CD4-positive, alpha-beta T cell treated with Interleukin-1 beta for 1 hour (primary cell): ENCODE measurements at places on chromosomes 11 and 22.

DNA sequence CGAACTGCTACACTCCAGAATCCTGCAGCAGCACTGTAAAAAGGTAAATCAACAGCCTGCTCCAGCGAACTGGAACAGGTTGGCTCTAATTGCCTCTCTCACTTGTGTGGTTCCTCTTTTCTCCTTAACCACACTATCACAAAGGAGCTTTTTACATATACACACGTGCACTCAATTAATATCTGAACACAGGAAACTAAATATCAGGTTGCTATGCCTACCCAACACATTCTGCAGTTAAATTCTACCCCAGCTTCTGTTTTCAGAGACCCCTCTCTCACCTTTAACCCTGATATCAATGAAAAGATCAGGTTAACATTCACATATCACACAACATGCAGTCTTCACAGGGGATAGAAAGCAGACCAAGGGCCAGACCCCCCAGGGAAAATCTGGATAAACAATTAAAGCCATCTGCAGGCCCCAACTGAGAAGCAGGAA, 11.0 kb downstream of the RBFOX2 start:
- no peak for DNase-seq

DNA sequence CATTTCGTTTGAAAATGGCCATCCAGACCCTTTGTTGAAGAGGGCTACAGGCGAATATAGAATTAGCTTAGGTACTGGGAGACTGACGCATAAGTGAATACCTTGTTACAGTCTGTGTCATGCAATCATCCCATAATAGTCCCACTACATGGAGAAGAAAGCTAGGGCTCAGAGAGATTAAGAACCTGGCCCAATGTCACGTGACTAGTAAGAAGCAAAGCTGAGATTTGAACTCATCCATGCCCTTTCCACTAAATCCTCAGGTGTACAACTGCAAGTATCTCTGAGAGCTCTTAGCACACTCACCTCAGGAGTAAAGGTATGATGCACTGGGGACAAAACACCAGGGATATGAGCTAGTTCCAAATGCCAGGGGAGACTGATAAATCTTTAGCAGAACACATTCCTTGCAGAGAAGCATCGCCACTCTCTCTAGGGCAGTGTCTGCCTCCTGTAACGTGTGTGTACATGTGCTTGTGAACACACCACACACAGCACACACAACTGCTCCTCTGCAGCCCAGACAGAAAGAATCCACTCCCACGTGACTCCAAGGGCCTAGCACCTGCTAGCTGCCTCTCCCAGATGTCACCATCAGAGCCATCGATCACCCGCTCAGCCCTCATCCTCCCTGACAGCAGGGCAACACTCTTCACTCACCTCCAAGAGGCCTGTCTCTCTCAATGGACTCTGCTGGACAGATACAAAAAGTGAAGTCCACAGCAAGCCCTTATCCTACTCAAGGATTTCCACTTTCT, 402.8 kb downstream of the NXPE2 start:
- no peak for DNase-seq

- DNase-seq, result no peak
These were observed 319.7 kb downstream of the DDX10 start for GRCh38 chr11:108984523-108984922.

DNA sequence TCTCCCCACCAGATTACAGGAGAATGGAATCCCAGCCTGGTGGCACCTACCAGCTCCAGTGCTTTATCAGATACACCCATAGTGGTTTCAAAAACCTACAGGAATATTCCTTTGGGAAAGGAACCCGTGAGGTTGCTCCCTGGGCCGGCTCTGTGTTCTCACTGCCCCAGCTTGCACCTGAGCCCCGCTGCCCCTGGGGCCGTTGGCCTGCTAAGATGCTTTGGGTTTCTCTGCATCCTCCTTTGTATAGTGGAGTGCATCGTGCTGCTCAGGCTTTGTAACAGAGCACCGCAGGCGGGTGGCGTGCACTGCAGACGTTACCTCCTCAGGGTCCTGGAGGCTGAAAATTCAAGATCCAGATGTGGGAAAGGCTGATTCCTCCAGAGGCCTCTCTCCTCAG, 414.1 kb downstream of the BRD1 start:
- DNase-seq, result no peak

- DNase-seq, result no peak
These were observed 3.0 kb downstream of the GAS2L1 start for GRCh38 chr22:29309332-29310064.

DNA sequence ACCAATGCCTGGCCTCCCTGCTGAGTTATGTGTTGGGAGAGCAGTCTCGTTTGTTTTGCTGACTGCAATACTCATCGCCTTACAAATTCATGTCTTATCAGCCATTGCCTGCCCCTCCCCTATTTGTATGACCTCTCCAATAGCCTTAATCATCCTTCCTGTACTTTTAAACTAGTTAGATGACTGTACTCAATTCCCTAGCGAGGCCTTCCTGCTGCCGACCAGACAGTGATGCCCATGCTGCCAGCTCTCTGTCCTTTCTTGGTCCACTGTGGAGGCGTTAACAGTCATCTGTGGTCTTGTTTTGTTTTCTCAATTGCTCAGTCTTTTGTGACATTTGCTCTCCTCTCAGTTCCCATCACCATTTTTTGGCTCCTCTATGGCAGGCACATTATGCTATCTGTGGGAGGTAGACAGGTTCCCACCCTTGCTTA, 20.3 kb upstream of the YPEL1 start:
- DNase-seq, result no peak

DNA sequence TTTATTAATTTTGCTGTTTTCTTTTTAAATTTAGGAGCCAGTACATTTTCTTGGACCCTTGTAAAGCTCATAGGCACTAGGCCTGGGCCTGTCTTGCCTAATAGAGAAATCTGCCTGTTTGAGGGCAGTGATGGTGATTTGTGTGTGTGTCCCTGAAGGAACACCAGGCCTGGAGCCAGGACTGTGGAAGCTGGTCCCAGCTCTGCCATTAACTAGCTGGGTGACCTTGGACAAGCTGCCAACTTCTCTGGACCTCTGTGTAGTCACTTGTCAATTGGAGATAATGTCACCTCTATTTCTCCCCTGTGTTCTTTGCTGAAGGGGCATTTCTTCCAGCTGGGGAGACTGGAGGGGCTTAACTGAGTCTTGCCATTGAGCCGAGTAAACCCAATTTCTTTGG, 16.0 kb upstream of the FTH1 start:
- no peak for DNase-seq

DNA sequence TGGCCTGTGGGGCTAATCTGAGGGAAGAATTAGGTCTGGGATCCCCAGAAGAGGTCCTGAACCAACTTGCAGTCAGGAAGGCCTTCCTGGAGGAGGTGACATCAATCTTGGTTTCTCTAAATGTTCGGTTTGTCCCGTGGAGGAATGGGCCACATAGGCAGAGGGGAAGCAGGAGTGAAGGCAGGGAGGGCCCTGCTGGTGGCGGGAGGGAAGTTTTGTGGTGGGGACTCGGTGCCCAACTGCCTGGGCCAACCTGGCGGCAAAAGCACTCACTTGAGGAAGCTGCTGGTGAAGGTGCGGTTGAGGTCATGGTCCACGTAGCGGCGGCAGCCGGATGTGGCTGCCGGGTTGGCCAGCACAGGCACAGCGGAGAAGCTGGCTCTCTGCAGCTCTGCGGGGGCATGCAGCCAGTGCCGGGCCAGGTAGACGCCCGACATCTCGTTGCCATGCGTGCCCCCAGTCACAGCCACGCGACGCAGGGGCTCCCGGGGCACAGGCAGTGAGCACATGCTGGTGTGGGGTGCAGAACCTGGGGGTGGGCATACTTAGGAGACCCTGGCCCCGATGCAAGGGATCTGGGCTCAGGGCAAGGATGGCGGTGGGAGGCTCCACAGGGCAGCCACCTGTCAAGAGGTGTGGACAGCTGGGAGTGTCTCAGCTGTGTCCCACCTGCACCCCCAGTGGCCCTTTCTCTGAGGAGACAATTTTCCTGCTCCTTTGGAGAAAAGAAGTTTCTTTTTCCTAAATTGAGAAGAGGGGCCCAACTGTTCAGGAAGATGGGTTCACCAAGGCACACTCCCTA, 3.8 kb downstream of the ACY3 start:
- DNase-seq, result peak; percentile 71

- no peak for DNase-seq
These were observed 20.2 kb downstream of the CHST1 start for GRCh38 chr11:45644981-45645889.

GRCh38 chr11:97893612-97894011, 1127.1 kb upstream of the CNTN5 start:
- no peak for DNase-seq

DNA sequence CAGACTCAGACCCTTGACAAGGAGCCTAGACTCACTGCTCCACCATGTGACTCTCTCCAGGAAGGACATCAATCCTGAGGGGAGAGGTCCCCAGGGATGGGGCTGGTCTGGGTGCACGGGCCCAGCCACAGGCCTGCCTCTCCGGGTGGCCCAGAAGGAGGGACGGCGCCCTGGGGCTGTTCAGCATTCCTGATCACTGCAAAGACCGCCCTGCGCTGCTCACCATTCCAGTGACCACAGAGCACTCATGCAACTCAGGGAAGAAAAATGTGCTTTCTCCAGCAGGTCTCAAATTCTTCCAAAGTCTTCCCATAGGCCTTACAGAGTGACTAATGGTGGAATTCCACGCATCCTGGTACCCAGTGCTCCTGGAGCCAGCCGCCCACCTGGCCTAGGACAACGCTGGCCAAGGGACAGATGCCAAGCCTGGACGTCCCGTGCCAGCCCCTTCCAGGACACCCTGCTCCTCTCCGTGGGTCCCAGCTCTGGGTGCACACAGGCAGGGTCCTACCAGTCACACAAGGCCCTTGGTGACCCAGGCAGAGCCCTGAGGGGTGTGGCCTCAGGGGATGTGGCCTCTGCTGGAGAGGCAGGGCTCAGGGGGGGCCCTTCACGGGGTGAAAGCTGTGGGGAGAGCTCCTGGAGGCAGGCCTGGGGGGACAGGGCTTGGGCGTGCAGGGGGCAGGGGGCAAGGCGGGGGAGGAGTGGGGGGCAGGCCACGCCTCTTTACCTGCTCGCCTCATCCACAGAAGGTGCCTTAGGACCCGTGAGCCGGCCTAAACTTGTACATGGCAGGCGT, 178.8 kb downstream of the IGLL1 start:
- DNase-seq, result no peak

DNA sequence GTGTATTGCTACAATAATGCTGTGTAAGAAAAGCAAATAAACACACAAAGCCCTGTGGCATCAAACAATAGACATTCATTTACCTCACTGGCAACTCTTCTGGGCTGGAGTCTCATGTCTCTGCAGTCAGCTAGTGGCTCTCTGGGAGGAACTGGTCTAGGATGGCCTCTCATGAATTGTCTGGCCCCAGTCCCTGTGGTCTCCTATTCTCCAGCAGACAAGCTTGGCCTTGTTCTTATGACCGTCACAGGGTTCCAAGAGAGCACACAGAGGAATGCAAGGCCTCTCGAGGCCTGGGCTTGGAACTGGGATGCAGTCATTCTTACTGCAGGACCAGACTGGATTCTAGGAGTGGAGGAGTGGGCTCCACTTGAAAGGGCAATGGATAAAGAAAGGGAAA, 141.2 kb upstream of the NTM start:
- DNase-seq, result no peak

GRCh38 chr11:76512851-76513653, 68.2 kb downstream of the EMSY start:
- DNase-seq, result no peak

DNA sequence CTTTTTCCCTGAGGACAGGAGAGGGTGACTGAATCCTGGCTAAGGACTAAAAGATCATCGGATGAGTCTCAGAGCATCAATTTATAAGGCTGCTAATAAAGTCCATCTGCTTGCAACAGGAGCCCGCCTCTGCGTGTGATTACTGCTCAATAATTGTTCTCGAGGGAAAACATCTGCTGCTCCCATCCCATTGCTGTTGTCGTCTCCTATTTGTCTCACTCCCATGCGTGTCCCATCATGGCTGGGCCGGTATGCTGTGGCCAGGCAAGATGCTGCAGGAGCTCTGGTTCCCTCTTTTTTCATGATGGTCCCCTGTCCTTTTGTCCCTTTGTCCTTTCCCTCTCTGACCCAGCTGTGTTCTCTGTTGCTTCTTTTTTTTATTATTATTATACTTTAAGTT, 121.2 kb downstream of the SPATA19 start:
- no peak for DNase-seq

DNA sequence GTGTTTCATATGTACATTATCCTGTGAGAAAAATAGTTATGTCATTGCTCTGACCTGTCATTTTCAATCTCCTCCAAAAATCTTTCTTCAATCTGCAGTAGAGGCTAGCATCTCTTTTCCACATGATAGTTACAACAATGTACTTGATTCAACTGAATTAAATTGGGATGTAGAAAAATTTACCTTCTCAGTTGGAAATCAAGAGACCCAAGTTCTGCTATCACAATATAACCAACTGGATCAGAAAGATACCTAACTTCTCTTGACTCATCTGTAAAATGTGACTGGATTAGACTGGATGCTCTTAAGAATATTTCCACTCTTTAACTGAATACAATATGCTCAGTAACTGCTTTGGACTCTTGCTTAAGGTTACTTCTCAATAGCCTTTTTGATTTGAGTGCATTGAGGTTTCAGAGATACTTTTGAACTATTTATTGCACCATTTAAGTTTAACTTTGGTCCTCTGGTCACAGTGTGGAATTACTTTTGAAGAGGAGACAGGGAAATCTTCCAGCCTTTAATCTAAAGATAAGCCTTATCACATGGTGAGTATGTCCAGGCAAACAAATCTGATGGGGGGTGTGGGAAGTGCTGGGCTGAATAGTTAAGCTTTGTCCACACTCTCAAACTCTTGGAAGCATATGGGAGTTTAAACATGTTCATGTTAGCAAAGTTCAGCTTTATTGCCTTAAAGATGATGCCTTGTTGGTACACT, 82.3 kb downstream of the YAP1 start:
- no peak for DNase-seq

DNA sequence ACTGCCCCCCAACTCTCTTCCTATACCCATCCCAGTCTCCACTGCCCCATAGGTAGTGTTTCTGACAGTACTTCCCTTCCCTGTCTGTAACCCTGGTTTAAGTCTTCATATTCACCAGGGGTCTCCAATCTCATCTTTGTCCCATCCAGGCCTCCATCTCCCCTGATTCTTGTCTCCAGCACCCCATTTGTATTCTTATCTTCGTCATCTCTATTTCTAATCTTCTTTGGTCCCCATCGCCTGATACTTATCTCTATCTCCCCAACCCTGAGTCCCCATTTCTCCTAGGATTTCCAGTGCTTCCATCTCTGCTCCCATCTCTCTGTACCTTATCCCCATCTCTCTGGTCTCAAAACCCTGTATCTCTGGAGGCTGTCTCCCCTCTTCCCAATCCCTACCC, 1.8 kb downstream of the PHOX2A start:
- DNase-seq, result no peak

- no peak for DNase-seq
These were observed 747.3 kb upstream of the TENM4 start for GRCh38 chr11:80188076-80188627.

DNA sequence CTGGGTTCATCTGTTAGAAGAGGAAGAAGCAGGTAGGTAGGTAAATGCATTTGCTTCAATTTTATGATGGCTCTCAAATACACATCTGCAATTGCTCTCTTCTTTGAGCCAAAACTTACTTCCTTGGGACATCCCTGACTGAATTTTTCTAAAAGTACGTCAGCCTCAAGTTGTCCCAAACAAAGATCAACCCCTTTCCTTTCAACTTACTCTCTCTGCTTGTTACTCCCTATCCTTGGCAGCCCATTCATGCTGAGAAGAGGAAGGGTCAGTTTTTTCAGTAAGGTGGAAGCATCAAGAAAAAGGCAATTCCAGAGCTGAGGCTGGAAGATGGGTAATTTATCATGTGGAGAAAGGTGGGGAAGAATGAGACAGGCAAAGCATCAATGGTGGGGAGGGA, 111.2 kb downstream of the LRRC32 start:
- DNase-seq, result no peak

- DNase-seq, result peak; percentile 7
These were observed 262.5 kb downstream of the DCDC1 start for GRCh38 chr11:31106968-31107576.

- DNase-seq, result no peak
These were observed 419.9 kb downstream of the LRRC4C start for GRCh38 chr11:41039592-41039991.
